ENCODE measurements at places on chromosomes 1 and 21.

GRCh38 chr21:31634993-31635392 is 24.5 kb upstream of the SOD1 start:
- DNase-seq = no peak

DNA sequence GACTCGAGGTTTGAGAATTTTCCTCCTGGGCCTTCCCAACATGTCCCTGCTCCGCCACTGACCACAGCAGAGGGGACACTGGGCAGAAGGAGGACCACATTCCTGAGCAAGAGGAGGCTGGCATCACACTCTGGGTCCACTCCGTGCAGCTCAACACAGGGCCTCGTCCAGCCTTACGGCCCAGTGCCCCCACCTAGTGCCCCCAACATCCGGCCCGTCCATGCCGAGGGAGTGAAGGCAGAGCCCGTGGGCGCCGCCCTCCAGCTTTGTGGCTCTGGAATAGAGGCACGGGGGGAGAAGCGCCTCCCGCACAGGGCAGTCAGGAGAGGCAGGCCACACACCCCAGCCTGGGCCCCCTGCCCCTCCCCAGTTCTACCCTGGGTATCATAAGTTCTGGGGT is 158.3 kb downstream of the NPHP4 start:
- DNase-seq = no peak

GRCh38 chr1:209341146-209341545 is 242.4 kb upstream of the CAMK1G start:
- no peak for DNase-seq

GRCh38 chr1:206566999-206567398 is 45.3 kb downstream of the EIF2D start:
- no peak for DNase-seq

DNA sequence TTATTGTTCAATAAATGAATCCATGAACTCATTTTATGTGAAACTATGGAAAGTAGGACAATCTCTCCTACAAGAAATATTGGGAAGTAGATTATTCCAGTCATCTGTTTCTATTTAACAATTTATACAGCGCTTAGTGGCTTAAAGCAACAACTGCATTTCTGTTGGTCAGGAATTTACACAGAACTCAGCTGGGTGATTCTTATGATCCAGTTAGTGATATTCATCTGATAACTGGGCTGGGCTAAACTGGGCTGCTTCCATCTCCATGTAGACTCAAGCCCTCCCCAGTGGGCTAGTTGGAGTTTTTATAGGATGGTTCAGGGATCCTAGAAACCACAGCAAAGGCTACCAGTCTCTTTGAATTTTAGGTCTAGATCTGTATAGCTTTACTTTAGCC is 497.9 kb upstream of the NEGR1 start:
- DNase-seq = no peak

GRCh38 chr1:157178490-157178889 is 40.3 kb upstream of the ETV3 start:
- no peak for DNase-seq

- DNase-seq = no peak
These were observed 12.5 kb upstream of the VAMP4 start for GRCh38 chr1:171754353-171754705.

DNA sequence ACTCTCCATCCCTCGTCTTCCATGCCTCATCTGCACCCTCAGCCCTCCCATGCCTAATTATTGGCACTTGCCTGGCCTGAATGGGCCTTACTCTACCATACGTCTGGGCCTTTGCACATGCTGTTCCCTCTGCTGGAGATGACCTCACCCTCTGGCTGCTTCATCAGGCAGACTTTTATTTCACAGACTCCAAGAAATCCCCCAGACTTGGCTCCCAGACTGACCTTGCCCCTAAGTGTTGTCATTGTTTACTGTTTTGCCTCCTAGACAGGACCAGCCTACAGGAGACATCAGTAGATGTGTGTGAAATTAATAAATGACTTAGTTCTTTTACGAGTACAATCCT is 5.2 kb upstream of the AHDC1 start:
- no peak for DNase-seq

DNA sequence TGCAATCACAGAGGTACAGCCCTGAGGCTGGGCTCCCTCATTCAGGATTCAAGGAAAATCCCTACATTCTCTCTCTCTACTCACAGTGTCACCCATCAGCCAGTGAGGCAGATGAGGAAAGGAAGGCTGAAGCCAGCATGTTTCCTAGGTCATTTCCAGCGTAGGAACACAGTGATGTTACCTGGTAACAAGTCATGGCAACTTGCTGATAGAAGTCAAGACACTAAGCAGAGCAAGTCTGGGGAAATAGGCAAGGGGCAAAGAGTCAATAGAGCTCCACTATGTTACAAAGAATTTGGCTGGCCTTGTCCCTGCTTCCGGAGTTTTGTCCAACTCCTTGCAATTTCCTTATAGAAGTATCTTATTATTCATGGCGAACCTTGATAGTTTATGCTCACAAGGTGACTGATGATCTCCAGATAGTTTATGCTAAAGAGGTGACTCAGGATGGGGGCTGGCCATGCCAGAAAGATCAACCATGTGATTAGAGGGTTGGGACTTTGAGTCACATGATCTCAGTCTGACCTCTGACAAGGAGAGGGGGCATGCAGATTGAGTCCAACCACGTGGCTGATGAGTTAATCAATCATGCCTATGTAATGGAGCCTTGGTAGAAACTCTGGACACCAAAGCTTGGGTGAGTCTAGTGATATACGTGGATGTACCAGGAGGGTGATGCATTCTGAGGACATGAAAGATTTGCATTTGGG is 51.1 kb downstream of the SUSD4 start:
- no peak for DNase-seq

- no peak for DNase-seq
These were observed 35.5 kb upstream of the PTPRF start for GRCh38 chr1:43495204-43495603.

GRCh38 chr1:233554037-233554436 is 59.9 kb upstream of the KCNK1 start:
- no peak for DNase-seq

- no peak for DNase-seq
These were observed 49.1 kb upstream of the CTPS1 start for GRCh38 chr1:40930174-40930964.

DNA sequence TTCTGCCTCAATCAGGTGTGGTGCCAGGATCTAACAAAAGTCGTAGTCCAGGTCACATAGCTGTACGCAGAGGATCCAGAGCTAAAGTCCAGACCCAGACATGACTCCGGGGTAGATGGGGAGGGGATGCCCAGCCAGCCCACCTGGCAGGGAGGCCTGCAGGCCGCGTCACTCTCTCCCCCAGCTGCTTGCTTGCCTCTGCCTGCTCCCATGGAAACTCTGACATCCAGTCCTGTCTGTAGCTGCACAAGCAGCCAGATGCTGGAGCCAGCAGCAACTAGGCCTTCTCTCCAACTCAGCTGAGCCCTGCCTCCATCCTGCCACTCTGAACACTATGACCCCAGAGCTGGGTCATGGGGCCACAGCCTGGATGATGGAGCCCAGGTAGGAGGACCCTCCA is 8.1 kb downstream of the COL8A2 start:
- no peak for DNase-seq

- no peak for DNase-seq
These were observed 102.3 kb downstream of the TMEM53 start for GRCh38 chr1:44571712-44572571.

DNA sequence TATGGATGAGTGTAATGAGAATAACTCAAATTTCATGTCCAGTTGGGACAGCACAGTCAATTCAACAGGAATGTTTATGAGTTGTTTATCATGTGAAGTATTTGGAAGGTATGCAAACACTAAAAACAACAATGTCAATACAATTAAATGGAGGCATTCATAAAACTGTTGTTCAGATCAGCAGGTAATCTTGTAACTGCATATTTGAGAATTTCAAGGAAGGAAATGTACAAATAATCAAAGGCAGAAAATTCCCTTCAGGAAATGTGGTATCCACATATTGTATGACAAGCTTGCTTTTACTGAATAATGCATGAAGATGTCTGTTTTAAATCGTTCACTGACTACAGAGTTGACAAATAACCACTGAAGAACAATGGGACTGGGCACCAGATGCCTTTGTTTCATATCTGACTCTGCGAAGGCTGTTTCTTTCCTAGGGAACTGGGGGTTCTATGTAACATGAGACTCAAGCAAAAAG is 198.3 kb downstream of the LTN1 start:
- DNase-seq = no peak

DNA sequence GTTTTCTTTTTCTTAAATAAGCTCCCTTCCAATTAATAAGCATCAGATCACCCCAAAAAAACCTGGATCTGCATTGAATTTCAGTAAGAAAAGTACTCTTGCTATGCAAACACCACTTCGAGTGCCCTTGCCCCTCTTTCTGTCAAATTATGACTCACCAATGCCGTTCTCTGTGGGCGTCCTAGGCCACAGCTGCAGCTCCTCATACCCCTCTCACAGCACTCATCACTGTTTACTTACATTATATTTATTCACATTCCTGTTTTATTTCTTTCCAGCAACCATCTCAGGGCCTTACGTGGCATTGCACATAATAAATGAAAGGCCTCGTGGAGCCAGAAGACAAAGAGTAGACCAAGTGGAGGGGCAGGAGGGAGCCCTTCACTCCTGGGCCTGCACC is 99.1 kb upstream of the CTTNBP2NL start:
- no peak for DNase-seq

DNA sequence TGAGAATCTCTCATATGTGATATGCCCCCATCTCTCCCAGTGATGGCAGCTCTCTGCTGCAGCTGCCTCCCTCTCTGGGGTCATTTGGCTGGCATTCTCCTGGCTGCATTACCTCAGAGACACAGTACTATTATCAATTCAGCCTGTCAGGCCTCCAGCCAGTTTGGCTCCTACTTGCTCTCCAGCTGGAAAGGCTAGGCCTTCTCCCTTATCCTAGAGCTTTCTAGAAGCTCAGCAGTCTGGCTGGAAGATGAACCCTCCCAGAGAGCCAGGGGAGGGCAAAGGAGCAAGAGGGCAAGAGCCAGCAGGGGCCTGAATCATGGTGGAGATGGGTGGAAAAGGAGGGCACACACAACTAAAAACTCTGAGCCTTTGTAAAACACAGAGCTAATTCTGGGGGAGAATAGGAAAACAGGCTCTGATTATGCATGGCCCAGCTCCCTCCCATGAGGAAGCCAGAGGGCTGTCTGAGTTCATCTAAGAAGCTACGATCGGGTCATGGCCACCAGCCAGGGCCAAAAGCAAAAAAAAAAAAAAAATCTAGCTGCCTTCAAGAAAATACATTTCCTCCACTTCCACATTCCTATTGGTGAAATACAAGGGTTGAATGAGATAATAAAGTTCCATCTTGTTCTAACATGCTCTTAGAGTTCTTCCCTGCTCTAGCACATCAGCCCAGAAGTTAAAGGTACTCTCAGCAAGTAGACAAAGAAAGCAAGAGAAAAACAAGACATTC is 8.8 kb downstream of the LAMB3 start:
- no peak for DNase-seq

- DNase-seq = no peak
These were observed 57.1 kb downstream of the GIPC2 start for GRCh38 chr1:78102916-78103315.

- DNase-seq = no peak
These were observed 34.8 kb downstream of the KPNA6 start for GRCh38 chr1:32142446-32143301.

GRCh38 chr1:225816643-225817538 is 7.0 kb downstream of the EPHX1 start:
- DNase-seq = no peak

- DNase-seq = no peak
These were observed 48.2 kb downstream of the RPE65 start for GRCh38 chr1:68401506-68401905.

- no peak for DNase-seq
These were observed 33.7 kb upstream of the VASH2 start for GRCh38 chr1:212916481-212917133.

- DNase-seq = no peak
These were observed 30.3 kb upstream of the RGS16 start for GRCh38 chr1:182634306-182635072.

GRCh38 chr1:186236921-186237320 is 138.1 kb downstream of the TPR start:
- DNase-seq = no peak

- DNase-seq = no peak
These were observed 58.4 kb upstream of the VCAM1 start for GRCh38 chr1:100661176-100661575.

- no peak for DNase-seq
These were observed 2.5 kb upstream of the LHX8 start for GRCh38 chr1:75131565-75132241.

DNA sequence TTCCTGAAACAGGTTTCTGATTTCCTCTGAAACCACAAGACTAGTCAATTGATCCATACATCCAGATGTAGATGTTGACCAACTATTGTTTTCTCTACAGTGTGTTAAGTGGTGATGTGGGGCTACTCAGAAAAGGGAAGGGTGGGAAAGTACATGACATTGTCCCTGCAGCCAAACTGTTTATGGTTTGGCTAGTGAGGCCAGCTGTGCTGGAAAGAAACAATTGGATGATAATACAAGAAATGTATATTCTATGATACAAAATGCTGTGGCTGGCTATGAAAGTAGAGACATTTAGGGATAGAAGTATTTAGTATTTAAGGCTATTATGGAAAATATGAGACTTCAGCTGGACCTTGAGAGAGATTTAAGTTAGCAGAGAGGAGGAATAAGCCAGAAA is 244.5 kb downstream of the ADGRL2 start:
- DNase-seq = no peak

GRCh38 chr21:43268804-43269186 is 100.0 kb downstream of the CRYAA start:
- no peak for DNase-seq

DNA sequence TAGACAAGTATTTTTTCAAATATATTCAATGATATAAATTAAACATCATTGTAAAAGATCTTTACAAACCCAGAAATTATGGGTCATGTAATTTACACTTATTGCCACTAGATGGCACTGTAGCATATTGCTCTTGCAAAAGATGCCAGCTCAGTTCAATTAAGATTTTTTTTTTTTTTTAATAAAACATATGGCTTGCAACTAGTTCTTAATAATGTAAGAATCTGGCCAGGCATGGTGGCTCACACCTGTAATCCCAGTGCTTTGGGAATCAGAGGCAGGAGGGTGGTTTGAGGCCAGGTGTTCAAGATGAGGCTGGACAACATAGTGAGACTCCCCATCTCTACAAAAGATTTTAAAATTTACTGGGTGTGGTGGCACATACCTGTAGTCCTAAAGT is 49.4 kb upstream of the DESI2 start:
- peak; percentile 65 for DNase-seq
